H1 (cell line): ENCODE measurements at places on chromosomes 2 and 18. TPM values are rescaled to one million over a fixed set of nuclear protein-coding genes. Genes with fewer than 3 reads are reported as not detected.

Gene SERPINB3
- total RNA-seq: 0.17 TPM in 1 of 2 replicates, not detected in the other

Gene BMP10
- not detected in 2 replicates for total RNA-seq

Gene PTH2R
- 0.11 and 0.19 TPM in 2 replicates for total RNA-seq

Gene MYO3B
- 0.19 and 0.27 TPM in 2 replicates for total RNA-seq

Gene PLA2R1
- total RNA-seq: 1.5 and 2.2 TPM in 2 replicates

Gene PLCL1
- not detected in 2 replicates for total RNA-seq

Gene HOXD13
- not detected in 2 replicates for total RNA-seq

Gene C2orf68
- total RNA-seq: 40.9 and 46.3 TPM in 2 replicates

Gene ECEL1
- total RNA-seq: 6.5 and 7.7 TPM in 2 replicates

Gene PID1
- 2.9 and 3.3 TPM in 2 replicates for total RNA-seq
